Hippocampal formation (tissue), 2 donors: ENCODE measurements at places on chromosomes 3 and 15.

DNA sequence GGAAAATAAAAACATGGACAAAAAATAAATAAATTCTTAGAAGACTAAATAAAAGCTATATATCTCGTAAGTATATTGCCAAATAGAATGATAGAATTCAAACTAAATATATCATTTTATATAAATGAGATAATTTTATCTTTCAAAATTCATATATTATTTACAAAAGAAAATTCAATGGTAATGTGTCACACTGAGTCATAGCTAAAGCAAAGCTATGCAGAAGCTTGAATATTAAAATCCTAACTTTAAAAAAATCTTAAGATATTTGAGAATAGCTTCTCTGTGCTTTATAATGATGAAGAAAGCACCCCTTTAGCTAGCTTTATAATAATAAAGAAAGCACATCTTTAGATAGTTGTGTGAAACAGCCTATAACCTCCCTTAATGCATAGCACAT, 1010.8 kb downstream of the OTOL1 start:
- no peak for DNase-seq

DNA sequence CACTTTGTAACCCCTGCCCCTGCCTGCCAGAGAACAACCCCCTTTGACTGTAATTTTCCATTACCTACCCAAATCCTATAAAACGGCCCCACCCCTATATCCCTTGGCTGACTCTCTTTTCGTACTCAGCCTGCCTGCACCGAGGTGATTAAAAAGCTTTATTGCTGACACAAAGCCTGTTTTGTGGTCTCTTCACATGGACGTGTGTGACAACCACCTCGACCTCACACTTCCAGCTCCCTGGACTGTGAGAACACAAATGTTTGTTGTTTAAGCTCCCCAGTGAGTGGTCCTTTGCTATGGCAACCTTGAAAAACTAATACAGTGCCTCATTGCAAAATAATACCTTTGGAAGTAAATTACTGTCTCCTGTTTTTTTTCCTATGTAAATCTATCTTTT, 299.2 kb upstream of the POU1F1 start:
- no peak for DNase-seq

GRCh38 chr15:48103647-48104046, 17.1 kb upstream of the SLC24A5 start:
- DNase-seq, result no peak

- DNase-seq, result no peak
These were observed 1002.4 kb upstream of the SEMA6D start for GRCh38 chr15:46714950-46715349.

GRCh38 chr3:139830817-139831216, 104.2 kb upstream of the CLSTN2 start:
- no peak for DNase-seq

- DNase-seq, result peak; percentile 48
These were observed at the start of gene SPTSSB for GRCh38 chr3:161371441-161372320. SPTSSB (minus strand) TSS chr3:161371517; CDS start chr3:161346323, 25,194 bp downstream.

GRCh38 chr3:47042231-47042791, 62.8 kb downstream of the NBEAL2 start:
- DNase-seq, result no peak

GRCh38 chr15:67168694-67169093, 85.8 kb downstream of the AAGAB start:
- DNase-seq, result no peak
